ENCODE measurements at places on chromosomes 6 and 20. TPM values are rescaled to one million over a fixed set of nuclear protein-coding genes. Genes with fewer than 3 reads are reported as not detected.

The UBD gene
- total RNA-seq: not detected

The HLA-DQA1 gene
- total RNA-seq: not detected

The EMILIN3 gene
- not detected for total RNA-seq

The FERMT1 gene
- total RNA-seq: 26.6 TPM

The SLC22A2 gene
- total RNA-seq: not detected

The PRPF6 gene
- 41.0 TPM for total RNA-seq

The BRD2 gene
- total RNA-seq: 57.1 TPM

The LRRN4 gene
- total RNA-seq: not detected

The SLC52A3 gene
- 0.26 TPM for total RNA-seq

The BMP2 gene
- 6.1 TPM for total RNA-seq

The CALHM4 gene
- under 0.01 TPM for total RNA-seq

The RHAG gene
- not detected for total RNA-seq

The NAA20 gene
- 111 TPM for total RNA-seq

The MTG2 gene
- 22.5 TPM for total RNA-seq

The SLC16A10 gene
- total RNA-seq: under 0.01 TPM

The SYTL3 gene
- 2.4 TPM for total RNA-seq

The GDAP1L1 gene
- total RNA-seq: not detected

The GCNT2 gene
- total RNA-seq: 10.3 TPM

The UST gene
- 26.9 TPM for total RNA-seq

The RNF182 gene
- not detected for total RNA-seq

The HLA-E gene
- 232 TPM for total RNA-seq

The ATF6B gene
- 11.1 TPM for total RNA-seq

The MLN gene
- not detected for total RNA-seq

The RAD21L1 gene
- total RNA-seq: under 0.01 TPM

The PRSS35 gene
- total RNA-seq: not detected

The NRM gene
- total RNA-seq: 0.51 TPM

The MROH8 gene
- 0.13 TPM for total RNA-seq

The SASH1 gene
- 9.0 TPM for total RNA-seq

The AKAP7 gene
- 1.3 TPM for total RNA-seq

The PPIL6 gene
- 9.3 TPM for total RNA-seq

The ADTRP gene
- total RNA-seq: 17.6 TPM

Measured in bronchial epithelial cell (primary cell).